Fibroblast of skin of back (primary cell): ENCODE measurements at places on chromosomes 1 and 21.

- no peak for DNase-seq
Observed at GRCh38 chr1:3521426-3521825, 67.0 kb downstream of the ARHGEF16 start.

DNA sequence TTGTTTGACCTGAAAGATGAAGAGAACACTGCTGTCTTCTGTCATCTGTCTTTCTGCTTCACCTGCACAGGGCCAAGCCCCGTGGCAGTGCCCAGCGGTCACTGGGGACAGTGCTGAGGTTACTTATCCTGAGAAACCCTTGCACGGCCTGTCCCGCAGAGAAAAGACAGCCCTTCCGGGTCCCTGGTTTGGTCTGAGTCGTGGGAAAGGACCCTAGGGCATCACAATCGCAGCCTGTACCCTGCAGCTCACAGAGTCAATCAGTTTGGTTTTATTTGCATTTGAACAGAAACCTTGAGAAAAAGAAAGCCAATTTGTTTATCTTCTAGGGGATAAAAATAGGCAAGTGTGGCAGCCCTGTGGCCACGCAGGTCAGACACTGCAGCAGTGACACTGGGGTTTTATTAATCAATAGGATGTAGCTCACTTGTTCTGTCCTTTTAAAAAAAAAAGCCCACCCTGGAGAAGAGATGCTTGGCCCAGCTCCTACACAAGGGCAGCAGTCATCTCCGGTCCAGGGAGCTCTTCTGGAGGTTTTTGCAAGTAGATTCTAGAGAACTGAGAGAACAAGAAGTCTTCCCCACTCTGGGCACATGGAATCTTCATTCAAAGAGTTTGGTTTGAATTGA, 120.0 kb downstream of the PEX14 start:
- DNase-seq, result no peak

DNA sequence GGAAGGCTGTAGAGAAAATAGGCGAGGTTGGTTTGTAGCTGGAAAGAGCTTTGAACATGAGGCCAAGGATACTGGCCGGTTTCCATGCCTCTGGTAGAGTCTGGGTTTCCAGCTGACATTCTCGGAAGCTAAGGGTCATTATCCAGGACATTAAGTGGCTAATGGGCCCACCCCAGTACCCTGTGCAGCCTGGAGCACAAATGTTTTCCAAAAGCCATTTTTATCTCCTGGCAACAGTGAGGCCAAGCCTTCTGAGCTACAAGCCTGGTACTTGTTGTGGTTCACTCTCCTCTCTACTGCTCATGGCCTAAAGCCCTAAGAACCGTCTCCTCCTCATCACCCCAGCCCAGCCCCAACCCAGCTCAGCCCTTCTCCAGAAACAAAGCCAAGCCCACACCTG, 122.9 kb downstream of the DMRTA2 start:
- DNase-seq, result no peak

DNA sequence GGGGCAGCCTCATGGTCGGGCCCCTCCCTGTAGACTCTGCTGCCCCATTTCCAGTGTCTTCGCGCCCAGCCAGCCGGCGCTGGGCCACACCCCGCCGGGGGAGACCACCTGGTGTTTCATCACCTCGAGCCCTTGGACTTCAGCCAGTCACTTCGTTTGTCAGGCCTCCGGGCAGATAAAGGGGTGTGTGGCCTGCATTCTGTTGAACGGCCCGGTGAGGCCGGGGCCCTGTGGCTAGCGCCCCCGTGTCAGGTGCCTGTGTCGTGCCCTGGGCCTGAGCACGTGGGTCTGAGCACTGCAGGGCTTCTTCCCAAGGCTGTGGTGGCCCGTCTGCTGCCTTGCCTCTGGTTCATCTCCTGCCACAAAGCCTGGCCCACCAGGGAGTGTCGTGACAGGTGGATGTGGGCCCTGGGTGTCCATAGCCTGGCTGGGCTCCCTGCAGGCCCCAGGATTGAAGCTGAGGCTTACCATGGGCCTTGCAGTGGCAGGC, 65.2 kb upstream of the DIP2A start:
- DNase-seq, result no peak

- no peak for DNase-seq
Observed at GRCh38 chr21:42424914-42425541, 21.3 kb downstream of the UBASH3A start.

DNA sequence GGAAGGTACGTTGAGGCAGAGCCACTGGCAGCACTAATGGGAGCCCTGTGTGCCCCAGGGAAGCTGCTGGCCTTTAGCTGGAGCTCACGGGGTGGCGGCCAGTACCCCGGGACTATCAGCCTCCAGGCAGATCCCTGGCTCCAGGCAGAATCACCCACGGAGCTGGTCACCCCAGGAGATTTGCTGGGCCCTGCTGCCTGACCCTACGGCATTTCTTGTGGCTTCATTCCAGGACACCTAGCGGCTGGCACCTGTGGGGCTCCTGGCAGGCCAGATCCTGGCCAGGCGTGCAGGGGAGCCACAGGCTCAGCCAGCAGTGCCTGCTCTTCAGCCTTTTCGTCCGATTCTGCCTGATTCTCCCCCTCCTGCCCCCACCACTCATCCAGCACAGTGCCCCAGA, 7.1 kb downstream of the PADI1 start:
- DNase-seq, result no peak

DNA sequence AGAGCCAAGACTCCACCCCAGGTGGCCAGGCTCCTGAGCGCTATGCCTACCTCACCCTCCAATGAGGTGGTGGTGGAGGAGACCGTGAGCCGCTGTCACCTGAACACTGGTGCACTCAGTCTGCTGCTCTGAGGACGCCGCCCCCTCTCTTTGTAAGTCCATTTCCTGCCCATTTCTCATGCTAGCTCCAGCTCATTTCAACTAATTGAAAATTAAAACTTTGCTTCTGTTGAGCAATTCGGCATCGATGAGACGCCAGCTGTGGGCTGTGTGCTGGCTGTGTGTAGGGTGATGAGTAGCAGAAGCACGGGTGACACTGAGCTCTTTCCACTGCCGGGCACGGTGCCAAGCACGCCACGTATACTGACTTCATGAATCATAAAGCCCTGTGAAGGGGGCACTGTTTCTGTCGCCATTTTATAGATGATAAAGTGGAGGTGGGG, 11.2 kb downstream of the TNFRSF1B start:
- peak; percentile 77 for DNase-seq

GRCh38 chr1:151193304-151193703, 3.3 kb upstream of the VPS72 start:
- no peak for DNase-seq

DNA sequence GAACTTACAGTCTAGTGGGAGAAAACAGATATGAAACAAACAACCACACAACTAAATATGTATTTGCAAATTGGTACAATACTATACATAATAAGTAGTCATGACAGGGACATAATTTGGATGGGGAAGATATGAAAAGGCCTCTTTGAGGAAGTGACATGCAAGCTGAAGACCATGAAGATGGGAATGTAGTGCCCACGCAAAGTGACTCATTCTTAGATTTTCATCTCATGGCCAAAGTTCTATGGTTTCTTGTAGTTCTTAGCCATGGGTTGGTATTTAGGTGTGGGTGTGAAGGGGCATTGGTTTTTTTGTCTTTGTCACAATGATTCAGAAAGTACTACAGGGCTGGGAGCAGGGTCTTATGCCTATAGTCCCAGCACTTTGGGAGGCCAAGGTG, 105.4 kb upstream of the FAM78B start:
- DNase-seq, result no peak

DNA sequence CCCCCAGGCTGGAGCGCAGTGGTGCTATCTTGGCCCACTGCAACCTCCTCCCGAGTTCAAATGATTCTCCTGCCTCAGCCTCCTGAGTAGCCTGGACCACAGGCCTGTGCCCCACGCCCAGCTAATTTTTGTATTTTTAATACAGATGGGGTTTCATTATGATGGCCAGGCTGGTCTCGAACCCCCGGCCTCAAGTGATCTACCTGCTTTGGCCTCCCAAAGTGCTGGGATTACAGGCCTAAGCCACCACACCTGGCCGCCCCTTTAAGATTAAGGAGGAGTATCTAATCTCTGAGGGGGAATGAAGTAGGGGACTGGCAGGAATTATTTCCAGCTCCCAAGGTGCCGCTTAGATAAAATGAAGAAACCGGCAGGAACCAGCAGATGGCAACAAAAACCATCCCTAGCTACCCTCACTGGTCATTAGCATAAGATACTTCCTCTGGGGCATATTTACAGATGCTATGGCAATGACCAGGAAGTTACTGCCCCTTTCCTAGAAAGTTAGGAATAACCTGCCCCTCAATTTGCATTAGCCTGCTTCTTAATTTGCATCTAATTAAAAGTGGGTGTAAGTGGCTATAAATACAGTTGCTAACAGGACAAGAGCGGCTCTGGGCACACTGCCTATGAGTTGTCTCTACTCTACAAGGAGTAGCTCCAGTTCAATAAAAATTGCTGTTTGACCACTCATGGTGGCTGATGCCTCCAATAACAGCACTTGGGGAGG, 7.1 kb upstream of the NSUN4 start:
- DNase-seq, result peak; percentile 26

- DNase-seq, result no peak
Observed at GRCh38 chr1:248686815-248687214, 15.8 kb downstream of the OR14I1 start.

DNA sequence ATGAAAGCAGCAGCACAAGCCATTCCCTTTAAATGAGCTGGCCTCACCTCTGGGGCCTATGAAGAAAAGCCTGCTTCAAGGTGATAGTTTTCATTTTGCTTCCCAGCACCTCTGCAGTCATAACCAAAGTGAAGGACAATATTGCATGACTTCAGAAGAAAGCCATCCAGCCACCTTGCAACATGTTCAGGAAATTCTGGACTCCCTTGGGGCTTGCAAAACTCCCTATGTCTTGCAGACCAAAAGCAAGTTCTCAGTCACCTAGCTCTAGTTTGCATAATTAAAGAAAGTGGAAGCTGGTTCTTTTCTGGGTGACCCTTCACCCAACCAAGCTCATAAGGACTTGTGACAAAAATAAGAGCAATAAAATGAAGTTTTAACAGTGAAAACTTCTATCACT, 87.6 kb downstream of the GFI1 start:
- no peak for DNase-seq

- DNase-seq, result no peak
Observed at GRCh38 chr1:118716775-118717174, 271.4 kb downstream of the TBX15 start.

- DNase-seq, result no peak
Observed at GRCh38 chr1:9296850-9297249, 4.2 kb downstream of the SPSB1 start.

DNA sequence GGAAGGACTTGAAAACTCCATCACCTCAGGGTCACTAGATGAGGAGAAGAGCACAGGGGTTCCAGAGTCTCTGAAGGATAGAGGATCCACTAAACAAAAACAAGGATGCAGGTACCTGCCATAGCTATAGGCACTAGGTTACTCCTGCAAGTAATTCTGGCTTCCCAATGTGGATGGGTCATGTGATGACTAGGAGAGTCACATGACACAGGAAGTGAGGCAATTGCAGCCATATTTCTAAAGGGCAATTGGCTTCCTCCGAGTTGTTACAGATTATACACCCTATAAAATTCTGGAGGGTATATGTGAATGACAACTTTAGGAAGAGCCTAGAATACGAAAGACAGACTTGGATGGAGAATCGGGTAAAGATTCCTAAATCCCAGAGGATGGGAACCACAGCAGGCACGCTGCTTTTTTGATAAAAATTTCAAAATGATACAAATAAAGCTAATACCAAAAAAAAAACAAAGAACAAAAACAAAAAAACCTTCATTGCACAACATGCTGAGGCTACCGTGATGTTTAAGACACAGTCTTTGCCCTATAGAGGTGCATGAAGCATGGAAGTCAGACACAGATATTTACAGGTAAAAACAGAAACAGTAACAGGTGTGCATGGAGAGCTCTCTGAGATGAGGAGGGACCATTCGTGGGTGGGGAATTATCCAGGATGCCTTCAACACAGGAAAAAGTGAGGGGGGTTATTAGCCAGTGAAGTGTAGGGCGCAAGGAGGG, 10.5 kb downstream of the MTX1 start:
- DNase-seq, result peak; percentile 69

DNA sequence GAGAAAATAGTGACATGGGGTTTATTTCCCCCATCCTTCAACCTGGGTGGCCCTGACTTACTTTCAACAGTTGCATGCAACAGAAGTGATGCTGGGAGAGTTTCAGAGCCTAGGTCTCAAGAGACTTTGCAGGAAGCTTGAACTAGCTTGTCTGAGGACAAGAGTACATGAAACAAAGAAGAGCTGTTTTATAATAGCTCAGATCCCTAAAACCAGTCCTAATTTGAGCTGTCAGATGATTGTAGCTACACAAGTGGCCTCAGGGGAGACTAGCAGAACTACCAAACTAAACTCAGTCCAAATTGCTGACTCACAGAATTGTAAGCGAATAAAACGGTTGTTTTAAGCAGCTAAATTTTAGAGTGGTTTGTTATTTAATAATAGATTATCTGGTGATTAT, 17.1 kb downstream of the RC3H1 start:
- peak; percentile 58 for DNase-seq

- no peak for DNase-seq
Observed at GRCh38 chr1:165679282-165680036, 18.9 kb downstream of the ALDH9A1 start.

- peak; percentile 44 for DNase-seq
Observed at GRCh38 chr21:31554511-31555022, 104.9 kb upstream of the SOD1 start.

DNA sequence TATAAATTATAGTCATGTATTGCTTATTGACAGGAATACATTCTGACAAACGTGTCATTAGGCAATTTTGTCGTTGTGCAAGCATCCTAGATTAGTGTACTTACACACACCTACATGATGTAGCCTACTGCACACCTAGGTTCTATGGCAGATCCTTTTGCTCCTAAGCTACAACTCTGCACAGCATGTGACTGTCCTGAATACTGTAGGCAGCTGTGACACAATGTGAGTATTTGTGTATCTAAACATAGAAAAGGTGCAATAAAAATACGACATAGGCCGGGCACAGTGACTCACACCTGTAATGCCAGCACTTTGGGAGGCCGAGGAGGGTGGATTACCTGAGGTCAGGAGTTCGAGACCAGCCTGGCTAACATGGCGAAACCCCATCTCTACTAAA, 36.5 kb downstream of the TNFRSF8 start:
- no peak for DNase-seq

DNA sequence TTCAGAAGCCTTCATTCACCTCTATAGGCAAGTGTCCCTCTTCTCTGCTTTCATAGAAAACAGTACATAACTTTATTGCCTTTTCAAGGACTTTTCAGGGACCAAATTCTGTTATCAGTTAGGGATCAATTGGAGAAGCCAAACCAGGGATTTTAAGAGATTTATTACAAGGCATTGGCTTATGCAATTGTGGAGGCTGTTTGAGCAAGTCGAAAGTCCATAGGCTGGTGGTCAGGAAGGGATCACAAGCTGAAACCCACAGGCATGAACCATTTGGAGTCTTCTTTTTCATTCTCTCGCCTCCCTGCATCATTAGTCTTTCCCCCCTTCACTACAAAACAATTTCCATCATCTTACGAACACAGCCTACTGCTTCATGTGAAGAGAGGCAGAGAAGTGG, 34.8 kb upstream of the SYCP1 start:
- no peak for DNase-seq

- DNase-seq, result no peak
Observed at GRCh38 chr1:3001471-3002348, 19.6 kb upstream of the ACTRT2 start.
